ENCODE measurements at places on chromosomes 1 and 21.

GRCh38 chr1:11513681-11514080 lies 34.7 kb downstream of the DISP3 start:
- H3K27me3 ChIP-seq = no peaks in the 10 kb centered on the region
- no peak overlapping the region for H3K27ac ChIP-seq
- no peaks in the 10 kb centered on the region for H3K4me1 ChIP-seq
- no peak overlapping the region for H3K4me3 ChIP-seq
- no peak for DNase-seq

DNA sequence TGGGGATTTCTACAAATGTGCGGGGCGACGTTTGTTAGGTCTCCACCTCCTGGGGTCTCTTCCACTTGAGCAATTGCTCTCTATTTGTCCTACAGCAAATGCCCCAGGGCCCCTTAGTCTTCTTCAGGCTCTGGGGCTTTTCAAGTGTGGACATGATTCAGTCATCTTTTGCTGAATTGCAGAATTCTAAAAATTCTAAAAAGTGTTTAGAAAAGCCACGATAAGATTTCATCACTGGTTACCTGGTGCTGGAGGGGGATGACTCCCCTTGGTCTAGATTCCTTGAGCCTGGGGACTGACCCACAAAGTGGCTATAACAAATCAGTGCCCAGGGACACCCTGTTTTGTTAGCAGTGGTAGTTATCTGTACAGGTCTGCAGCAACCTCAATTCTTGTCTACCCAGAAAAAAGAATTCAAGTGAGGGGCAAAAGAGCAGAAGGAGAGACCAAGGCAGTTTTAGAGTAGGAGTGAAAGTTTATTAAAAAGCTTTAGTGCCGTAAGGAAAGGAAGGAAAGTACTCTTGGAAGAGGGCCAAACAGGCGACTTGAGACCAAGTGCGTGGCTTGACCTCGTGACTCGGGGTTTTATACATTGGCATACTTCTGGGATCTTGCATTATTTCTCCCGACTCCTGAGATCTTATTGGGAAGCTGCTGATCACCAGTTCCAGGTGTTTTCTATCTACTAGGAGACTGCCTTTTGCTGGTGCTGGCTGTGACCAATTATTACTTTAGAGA lies 25.2 kb downstream of the PROK1 start:
- H3K4me3 ChIP-seq = no peak overlapping the region
- no peak overlapping the region for H3K27ac ChIP-seq
- H3K4me1 ChIP-seq = no peaks in the 10 kb centered on the region

GRCh38 chr1:189939967-189940366 lies 537.7 kb downstream of the BRINP3 start:
- no peaks in the 10 kb centered on the region for H3K36me3 ChIP-seq
- no peaks in the 10 kb centered on the region for H3K27me3 ChIP-seq
- no peaks in the 10 kb centered on the region for H3K4me1 ChIP-seq
- no peak overlapping the region for H3K4me3 ChIP-seq
- no peak for DNase-seq

DNA sequence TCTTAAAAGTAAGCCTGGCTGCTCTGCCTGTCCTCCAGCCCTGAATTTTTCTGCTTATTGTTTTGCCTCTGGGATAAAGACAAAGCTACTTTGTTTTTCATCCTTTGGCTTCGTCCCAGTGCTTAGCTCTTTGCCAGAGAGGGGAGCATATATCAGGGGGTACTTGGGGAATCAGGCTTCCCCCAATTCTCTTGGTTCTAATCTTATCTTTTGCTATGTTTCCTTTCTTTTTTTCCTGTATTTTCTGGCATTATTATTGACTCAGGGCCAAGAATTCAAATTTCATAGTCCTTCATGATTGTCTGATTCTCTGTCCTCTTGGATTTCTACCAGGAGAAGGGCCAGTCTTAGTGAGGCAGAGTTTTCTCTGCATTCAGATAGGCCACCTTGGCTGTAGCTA lies 51.2 kb downstream of the GIPC2 start:
- DNase-seq = no peak
- no peaks in the 10 kb centered on the region for H3K36me3 ChIP-seq
- H3K4me3 ChIP-seq = no peak overlapping the region
- H3K27me3 ChIP-seq = peaks cover 3% of the 10 kb centered on the region
- no peaks in the 10 kb centered on the region for H3K4me1 ChIP-seq
- no peak overlapping the region for H3K27ac ChIP-seq

DNA sequence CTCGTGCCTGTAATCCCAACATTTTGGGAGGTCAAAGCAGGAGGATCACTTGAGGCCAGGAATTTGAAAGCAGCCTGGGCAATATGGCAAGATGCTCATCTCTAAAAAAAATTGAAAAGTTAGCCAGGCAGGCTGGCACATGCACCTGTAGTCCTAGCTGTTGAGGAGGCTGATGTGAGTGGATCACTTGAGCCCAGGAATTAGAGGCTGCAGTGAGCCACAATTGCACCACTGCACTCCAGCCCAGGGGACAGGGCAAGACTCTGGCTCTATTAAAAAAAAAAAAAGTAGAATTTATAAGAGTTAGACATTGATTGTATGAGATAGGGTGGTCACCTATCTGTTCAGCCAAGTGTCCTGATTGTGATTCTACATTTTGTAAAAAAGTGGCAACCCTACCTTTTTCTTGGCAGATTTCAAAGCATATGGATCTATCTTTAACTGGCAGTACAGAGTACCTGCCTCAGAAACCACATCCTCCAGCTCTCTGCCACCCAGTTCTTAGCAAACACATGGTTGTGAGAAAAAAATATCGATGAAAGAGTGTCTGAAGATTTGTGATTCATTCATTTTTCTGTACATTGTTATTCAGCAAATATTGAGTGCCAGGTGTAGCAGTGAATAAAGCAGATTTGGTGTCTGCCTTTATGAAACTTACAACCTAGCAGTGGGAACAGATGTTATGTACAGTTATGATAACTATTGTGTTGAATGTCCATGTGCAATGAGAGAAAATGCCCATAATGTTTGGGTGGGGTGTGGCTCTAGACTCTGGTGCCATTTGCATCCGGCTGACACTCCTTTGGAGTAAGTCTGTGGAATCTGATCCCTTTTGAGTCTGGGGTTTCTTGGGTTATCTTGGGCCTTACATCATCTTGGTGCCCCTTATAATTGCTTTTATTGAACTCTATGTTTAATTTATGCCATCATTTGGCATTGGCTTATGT lies 82.5 kb downstream of the ST3GAL3 start:
- DNase-seq = peak; percentile 62
- no peak overlapping the region for H3K4me3 ChIP-seq
- peak overlapping the region; percentile 48 for H3K27ac ChIP-seq
- H3K36me3 ChIP-seq = peaks cover 6% of the 10 kb centered on the region
- H3K4me1 ChIP-seq = peaks cover 25% of the 10 kb centered on the region
- H3K27me3 ChIP-seq = no peaks in the 10 kb centered on the region

- H3K4me1 ChIP-seq = peaks cover 28% of the 10 kb centered on the region
- no peak for DNase-seq
- no peaks in the 10 kb centered on the region for H3K36me3 ChIP-seq
- no peaks in the 10 kb centered on the region for H3K27me3 ChIP-seq
- no peak overlapping the region for H3K4me3 ChIP-seq
Measured at GRCh38 chr1:31843506-31843905, 27.7 kb upstream of the SPOCD1 start.

DNA sequence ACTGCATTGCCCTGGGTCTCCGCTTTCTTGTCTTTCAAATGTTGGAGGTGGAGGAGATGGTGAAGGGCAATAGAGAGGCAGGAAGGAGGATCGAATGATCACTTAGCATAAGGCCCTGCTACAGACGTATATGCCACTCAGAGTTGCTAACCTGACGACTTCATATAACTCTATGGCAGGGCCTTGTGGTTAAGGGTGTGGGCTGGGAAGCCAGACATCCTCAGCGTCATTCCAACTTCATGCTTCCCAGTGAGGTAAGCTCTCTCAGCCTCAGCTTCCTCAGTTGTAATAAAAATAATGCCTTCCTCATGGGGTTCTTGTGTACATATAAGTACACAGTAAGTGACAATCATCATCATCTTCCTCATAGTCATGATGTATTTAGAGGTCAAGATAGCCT lies 54.6 kb downstream of the CASQ2 start:
- no peaks in the 10 kb centered on the region for H3K36me3 ChIP-seq
- no peak for DNase-seq
- H3K27ac ChIP-seq = no peak overlapping the region
- peaks cover 18% of the 10 kb centered on the region for H3K4me1 ChIP-seq
- no peaks in the 10 kb centered on the region for H3K27me3 ChIP-seq

GRCh38 chr1:26289158-26290059 lies 9.5 kb downstream of the SH3BGRL3 start:
- H3K4me1 ChIP-seq = peaks cover 77% of the 10 kb centered on the region
- no peak overlapping the region for H3K4me3 ChIP-seq
- H3K36me3 ChIP-seq = peaks cover 7% of the 10 kb centered on the region
- peak overlapping the region; percentile 93 for H3K27ac ChIP-seq
- DNase-seq = peak; percentile 67
- H3K27me3 ChIP-seq = no peaks in the 10 kb centered on the region

GRCh38 chr1:94856004-94856403 lies 35.8 kb downstream of the SLC44A3 start:
- H3K36me3 ChIP-seq = no peaks in the 10 kb centered on the region
- H3K27ac ChIP-seq = no peak overlapping the region
- H3K27me3 ChIP-seq = peaks cover 17% of the 10 kb centered on the region
- peaks cover 11% of the 10 kb centered on the region for H3K4me1 ChIP-seq
- H3K4me3 ChIP-seq = no peak overlapping the region

GRCh38 chr1:203818399-203818798 lies 23.0 kb downstream of the ZBED6 start:
- no peaks in the 10 kb centered on the region for H3K27me3 ChIP-seq
- no peak for DNase-seq

DNA sequence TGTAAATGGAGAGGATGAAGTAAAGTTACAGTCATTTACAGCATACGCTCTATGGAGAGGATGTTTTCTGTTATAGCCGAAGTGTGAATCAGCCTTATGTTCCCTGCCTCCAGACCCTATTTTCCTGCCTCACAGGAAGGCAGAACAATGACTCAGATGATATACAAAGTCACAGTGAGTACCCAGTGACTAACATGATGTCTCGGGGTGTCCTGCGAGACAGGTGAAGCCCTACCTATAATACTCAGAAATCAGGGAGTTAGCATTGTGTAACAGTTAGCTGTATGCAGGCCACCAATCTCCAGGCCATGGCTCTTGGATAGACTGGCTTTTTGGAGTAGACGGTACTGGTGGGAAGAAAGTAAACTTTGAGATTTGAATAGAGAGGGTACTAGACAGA lies 55.6 kb upstream of the FBXO28 start:
- peaks cover 6% of the 10 kb centered on the region for H3K27me3 ChIP-seq
- H3K4me3 ChIP-seq = no peak overlapping the region
- H3K36me3 ChIP-seq = no peaks in the 10 kb centered on the region
- DNase-seq = no peak
- H3K27ac ChIP-seq = no peak overlapping the region

GRCh38 chr1:44361478-44361877 lies 6.4 kb upstream of the ERI3 start:
- no peaks in the 10 kb centered on the region for H3K4me1 ChIP-seq
- H3K36me3 ChIP-seq = no peaks in the 10 kb centered on the region
- no peak for DNase-seq

DNA sequence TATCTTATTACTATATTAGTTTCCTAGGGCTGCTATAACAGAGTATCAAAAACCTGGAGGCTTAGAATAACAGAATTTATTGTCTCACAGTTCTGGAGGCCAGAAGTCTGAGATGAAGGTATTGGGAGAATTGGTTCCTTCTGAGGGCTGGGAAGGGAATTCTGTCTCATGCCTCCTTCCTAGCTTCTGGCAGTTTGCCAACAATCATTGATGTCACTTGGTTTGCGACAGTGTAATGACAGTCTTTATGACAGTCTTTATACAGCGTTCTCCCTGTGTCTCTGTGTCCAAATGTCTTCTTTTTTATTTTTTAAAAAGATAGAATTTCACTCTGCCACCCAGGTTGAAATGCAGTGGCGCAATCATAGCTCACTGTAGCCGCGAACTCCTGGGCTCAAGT lies 15.8 kb upstream of the CENPF start:
- no peaks in the 10 kb centered on the region for H3K4me1 ChIP-seq
- H3K27ac ChIP-seq = no peak overlapping the region
- DNase-seq = no peak

GRCh38 chr1:95013950-95014574 lies 58.7 kb downstream of the ALG14 start:
- no peaks in the 10 kb centered on the region for H3K36me3 ChIP-seq
- no peak overlapping the region for H3K27ac ChIP-seq
- no peaks in the 10 kb centered on the region for H3K4me1 ChIP-seq
- no peak overlapping the region for H3K4me3 ChIP-seq

DNA sequence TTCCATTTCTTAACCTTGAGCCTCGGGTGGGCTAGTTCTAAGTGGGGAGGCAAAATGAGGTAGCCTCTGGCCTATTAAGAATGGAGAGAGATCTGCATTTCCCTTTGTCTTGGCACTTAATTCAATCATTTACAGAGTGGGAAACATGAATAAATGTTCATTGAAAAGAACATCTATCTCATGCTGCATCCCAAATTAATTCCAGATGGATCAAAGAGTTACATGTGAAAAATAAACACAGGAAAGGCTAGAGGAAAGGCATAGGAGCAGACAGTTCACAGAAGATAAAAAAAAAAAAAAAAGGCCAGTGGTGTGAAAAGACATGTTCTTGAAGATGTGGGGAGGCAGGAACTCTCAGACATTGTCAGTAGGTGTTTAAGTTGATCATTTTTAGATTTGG lies 35.7 kb upstream of the EPS8L3 start:
- H3K36me3 ChIP-seq = no peaks in the 10 kb centered on the region
- H3K27me3 ChIP-seq = no peaks in the 10 kb centered on the region
- H3K27ac ChIP-seq = no peak overlapping the region
- peaks cover 60% of the 10 kb centered on the region for H3K4me1 ChIP-seq
- DNase-seq = no peak

DNA sequence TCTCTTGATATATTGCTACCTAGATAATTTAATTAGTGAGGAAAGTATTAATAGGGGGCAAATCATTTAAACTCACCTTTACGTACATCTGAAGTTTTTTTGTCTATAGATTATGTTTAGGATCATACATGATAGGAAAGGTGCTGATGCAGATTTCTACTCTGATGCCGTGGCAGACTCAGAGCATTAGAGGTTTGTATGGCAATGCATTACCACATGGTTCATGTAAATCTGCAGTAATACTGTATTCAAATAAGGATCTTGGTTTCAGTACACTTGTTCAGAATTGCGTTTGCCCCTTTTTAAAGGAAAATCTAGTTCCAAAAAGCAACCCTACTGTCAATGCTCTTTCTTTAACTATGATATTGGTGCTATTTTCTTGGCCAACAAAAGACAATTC lies 288.3 kb downstream of the PTPRC start:
- H3K36me3 ChIP-seq = peaks cover 65% of the 10 kb centered on the region
- H3K4me1 ChIP-seq = peaks cover 83% of the 10 kb centered on the region
- peak overlapping the region; percentile 73 for H3K27ac ChIP-seq
- H3K27me3 ChIP-seq = no peaks in the 10 kb centered on the region
- no peak for DNase-seq
- H3K4me3 ChIP-seq = peak overlapping the region; percentile 6

DNA sequence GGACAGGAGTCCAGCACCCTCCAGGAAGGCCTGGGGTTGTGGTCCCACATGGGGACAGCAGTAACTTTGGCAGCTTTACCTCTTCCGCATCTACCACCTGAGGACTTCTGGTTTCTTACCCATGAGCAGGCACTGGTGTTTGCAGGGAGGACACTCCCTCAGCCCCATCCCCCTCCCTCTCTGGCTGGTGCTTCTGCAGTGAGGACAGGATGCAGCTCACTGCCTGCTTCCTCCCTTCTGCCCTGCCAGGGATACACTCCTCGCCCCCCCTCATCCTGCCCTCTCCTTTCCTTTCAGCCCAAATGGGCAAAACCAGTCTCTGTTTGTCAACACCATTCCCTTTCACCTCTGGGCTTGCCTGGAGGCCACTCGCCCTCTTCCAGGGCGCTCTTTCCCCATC lies 62.4 kb downstream of the KIRREL1 start:
- peak; percentile 33 for DNase-seq
- no peaks in the 10 kb centered on the region for H3K4me1 ChIP-seq
- H3K27me3 ChIP-seq = no peaks in the 10 kb centered on the region
- no peak overlapping the region for H3K27ac ChIP-seq
- no peaks in the 10 kb centered on the region for H3K36me3 ChIP-seq
